Astrocyte of the hippocampus (primary cell): ENCODE measurements at places on chromosomes 4 and X.

DNA sequence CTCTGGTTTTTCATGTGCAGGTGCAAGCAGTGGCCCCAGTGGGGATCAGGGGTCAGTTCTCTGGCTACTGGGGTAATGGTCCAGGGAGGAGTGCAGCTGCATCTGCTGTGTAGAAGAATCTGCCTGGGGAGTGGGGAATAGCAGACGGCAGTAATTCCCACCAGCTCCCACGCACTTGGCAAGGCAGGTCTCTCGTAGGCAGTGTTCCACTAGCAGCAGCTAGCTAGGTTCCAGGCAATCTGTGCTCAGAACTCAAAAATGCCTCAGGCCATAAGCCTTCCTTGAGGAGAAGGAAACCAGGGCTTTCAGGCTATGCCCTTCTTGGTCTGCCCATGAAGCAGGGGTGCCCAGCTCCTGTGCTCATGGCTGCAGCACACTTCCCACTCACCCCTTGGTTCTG is 38.8 kb downstream of the DCLK2 start:
- DNase-seq = no peak

GRCh38 chr4:176433983-176434382 is 114.2 kb downstream of the SPCS3 start:
- no peak for DNase-seq

GRCh38 chr4:75099321-75099720 is 166.4 kb downstream of the PARM1 start:
- DNase-seq = no peak

- no peak for DNase-seq
Observed at GRCh38 chr4:165651901-165652300, 221.1 kb upstream of the TLL1 start.

DNA sequence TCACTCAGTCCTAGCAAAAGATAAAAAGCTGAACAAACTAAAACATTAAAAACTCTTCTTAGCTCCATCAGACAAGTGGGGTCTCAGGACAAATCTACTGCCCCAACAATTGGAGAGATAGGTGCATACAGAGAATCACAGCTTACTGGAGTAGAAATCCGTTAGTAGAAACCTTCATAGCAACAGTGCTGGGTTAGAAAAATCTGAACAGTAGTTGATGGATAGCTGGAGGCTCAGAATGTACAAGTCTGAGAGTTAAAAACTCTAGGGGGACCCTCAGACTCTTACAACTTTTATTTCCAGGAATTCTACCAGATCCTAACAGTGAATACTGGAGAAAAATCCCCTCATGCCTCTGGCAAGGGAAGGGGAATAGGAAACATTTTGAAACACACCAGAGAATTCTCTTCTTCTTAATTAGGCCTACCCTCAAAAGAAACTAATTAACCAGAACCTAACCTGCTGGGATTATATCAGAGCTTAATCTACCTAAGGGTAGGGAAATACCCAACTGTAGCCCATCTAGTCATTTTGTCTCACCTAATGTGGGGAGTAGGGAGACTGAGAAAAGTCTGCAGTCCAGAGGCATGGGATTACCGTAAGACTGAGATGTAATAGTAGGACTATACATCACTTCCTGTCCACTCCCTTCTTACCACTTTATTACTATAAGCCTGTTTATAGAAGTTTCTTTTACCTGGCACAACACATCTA is 165.0 kb upstream of the CTSO start:
- no peak for DNase-seq

DNA sequence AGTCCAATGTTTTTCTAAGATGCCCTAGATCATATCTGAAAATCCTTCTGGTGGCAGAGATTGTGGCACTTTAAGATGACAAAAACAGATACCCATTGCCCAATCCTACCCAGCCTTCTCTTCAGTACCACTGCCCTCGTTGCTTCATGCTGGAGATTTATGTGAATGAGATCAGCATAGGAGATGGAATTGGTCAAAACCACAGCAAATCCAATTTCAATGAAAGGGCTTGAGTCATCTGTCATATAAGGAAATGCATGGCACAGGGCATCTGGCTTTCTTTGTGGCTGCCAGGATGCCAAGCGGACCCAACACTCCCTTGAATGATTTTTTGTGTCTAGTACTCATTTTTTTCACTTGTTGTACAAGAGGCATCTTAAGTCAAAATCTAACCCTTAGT is 16.8 kb downstream of the AFF2 start:
- DNase-seq = peak; percentile 51

- DNase-seq = no peak
Observed at GRCh38 chr4:145396581-145396980, 85.1 kb upstream of the SMAD1 start.

DNA sequence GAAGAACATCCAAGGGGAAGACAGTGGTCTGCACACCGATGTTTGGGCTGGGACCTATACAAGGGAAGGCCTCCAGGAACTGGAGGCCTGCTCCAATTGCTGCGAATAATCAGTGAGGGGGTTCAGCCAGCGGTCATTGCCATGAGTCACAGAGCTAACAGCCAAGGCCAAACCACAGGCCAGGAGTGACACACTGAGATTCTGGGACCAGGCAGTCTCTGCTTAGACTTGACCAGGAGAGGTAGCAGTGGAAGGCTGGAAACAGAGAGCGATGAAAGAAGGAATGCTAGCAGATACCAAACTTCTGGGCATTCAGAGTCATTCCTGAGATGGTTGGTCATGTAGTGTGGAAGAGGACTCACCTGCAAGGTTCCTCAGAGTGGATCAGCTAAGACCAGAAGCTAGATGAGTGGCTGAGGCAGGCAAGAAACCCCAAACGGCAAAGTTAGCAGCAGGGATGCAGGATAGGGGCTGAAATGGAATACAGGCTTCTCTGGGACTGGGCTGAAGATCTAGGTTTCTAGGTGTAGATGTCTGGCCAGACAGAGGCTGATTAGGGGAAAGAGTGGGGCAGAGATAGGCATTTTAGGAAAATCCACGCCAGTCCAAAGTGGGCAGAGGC is 54.7 kb downstream of the CNGA2 start:
- peak; percentile 92 for DNase-seq

DNA sequence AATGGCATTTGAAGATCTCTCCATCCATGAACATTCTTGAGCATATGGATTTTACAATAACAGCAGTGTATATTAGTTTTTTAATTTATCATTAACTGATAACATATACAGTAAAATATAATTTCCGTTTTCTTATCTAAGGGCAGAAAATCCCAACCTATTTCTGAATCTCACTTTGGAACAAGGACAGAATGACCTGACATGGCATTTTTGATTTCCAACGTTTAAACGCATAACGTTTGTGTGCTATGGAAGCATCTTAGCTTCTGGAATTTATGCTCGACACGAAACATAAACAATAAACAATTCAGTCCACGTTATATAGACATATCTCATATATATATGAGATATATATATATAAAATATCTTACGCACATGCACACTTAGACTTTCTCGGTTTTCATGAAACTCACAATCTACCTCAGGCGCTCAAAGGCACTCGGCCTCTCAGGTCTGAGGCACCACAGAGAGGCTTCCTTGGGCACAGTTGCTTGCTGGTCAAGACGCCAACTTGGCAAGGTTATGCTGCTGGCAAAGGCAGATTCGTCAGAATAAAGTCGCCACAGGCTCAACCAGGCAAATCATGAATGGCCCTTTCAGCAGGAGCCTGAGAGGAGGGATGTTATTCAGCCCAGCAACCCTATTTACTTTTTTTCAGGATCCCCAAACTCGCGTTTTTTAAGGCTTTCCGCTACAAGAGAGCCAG is 1.0 kb upstream of the UGT8 start:
- DNase-seq = peak; percentile 10

DNA sequence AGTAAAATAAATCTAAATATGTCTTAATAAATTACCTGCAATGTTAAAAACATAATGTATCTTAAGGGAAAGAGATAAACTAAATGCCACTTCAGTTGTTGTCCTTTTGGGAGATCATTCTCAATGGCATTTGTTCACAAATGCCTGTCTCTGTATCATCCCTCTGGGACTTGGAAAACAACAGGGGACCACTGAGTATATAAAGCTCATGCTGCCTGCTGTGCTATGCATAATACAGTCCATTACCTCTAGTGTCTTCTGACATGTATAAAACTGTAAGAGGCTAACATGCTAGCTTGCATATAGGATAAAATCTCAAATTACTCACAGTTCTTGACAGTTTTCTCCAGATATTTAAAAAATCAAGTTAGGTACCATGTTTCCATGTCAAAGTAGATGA is 503.9 kb downstream of the PDHA2 start:
- no peak for DNase-seq
